ENCODE measurements at places on chromosomes 7 and 10.

DNA sequence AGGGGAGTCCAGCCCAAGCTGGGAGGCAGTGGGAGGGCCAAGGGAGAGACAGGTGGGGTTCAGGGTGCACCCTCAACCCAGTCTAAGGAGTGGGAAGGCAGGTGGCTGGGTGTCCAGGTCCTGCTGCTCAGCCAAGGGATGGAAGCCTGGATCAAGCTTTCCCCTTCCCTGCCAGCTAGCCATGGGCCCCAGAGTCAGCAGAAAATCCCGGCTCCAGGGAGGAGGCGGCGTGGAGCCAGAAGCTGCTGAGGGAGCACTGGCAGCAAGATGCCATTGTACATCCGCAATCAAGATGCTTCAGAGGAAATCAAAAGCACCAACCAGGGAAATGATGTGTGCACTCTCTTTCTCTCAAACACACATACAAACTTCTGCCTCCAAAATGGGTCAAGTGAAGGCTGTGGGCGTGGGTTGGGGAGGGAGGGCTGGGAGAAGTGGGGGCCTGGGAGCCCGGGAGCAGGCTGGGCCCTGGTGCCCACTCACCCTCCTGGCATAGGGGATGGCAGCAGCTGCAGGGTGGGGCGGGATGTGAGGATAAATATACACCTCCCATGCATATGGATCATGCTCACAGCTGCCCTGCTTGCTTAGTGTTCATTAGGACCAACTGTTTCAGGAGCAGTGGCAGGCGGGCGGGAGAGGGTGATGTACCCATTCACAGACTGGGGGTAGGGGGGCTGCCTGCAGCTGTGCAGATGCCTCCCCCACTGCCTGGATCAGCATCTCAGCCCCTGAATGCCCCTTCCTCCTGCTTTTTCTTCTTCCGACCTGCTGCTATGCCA is 24.2 kb downstream of the TRIM8 start:
- no peak for DNase-seq

- no peak for DNase-seq
Measured at GRCh38 chr10:59633063-59633462, 76.6 kb downstream of the SLC16A9 start.

GRCh38 chr7:133650487-133651300 is 397.8 kb downstream of the EXOC4 start:
- no peak for DNase-seq

- no peak for DNase-seq
Measured at GRCh38 chr10:15588635-15589508, 130.8 kb downstream of the ITGA8 start.

- no peak for DNase-seq
Measured at GRCh38 chr10:30422981-30423654, 10.9 kb upstream of the MAP3K8 start.

DNA sequence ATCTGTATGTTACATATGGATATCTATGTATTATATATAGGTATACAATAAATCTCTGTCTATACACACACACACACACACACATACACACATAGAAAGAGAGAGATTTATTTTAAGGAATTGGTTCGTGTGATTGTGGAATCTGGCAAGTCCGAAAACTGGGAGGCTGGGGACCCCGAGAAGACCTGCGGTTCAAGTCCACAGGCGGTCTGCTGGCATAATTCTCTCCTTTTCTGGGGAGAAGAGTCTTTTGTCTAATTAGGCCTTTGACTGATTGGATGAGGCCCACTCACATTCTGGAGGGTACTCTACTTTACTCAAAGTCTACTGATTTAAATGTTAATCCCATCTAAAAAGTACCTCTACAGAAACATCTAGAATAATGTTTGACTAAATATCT is 65.1 kb downstream of the PAPSS2 start:
- no peak for DNase-seq

DNA sequence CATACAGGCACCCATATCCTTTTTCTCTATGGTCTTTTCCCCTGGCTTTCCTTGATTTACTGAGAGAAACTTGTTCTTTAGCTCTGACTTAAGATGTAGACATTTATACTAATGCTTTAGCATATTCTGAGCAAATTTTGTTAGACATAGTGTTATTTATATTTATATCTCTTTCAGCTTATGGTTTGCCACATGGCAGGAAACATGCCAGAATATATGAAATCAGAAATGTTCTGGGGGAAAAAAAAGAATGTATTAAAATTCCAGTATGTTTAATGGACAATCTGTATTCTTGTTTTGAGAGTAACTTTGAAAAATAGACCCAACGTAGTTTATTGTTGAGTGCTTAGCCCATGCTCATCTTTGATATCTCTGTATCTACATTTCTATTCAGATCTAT is 10.1 kb upstream of the GGCT start:
- DNase-seq, result no peak

DNA sequence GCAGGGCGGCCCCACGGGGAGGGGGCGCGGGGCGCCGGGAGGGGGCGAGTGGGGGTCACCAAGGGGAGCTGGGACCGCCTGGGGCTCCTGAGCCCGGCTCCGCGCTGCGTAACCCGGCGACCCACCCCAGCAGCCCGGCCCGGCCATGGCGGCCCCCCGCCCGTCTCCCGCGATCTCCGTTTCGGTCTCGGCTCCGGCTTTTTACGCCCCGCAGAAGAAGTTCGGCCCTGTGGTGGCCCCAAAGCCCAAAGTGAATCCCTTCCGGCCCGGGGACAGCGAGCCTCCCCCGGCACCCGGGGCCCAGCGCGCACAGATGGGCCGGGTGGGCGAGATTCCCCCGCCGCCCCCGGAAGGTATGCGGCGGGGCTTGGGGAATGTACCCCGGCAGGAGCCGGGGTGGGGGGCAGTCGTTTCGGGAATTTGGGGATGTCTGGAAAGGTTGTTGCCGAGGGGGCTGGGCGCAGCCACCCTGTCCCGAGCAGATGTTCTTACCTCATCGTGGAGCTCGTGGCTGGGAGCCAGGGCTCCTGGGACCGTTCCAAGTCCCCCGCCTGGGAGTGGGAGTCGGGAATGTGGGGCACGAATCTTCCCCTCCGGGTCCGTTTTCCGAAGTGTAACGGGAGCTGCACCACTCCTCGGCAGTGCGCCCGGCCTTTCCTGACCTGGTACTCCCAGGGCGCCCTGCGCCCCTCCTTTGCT is 431 bp downstream of the ZYX start:
- DNase-seq, result no peak

DNA sequence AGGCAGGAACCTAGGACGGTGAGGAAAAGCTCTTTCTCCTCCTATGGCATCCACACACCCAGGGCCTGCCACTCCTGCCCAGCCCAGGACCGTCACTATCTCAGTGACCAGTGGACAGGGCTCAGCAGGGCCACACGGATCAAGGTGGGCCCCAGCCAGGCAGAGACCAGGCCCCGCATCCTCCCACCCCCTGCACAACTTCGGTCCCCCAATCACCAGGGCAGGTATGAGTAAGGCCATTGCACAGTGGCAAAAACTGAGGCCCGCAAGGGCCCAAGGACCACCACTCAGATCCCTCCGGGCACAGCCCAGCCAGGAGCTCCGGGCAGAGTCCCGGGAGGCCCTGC is 30.3 kb downstream of the OAT start:
- no peak for DNase-seq

DNA sequence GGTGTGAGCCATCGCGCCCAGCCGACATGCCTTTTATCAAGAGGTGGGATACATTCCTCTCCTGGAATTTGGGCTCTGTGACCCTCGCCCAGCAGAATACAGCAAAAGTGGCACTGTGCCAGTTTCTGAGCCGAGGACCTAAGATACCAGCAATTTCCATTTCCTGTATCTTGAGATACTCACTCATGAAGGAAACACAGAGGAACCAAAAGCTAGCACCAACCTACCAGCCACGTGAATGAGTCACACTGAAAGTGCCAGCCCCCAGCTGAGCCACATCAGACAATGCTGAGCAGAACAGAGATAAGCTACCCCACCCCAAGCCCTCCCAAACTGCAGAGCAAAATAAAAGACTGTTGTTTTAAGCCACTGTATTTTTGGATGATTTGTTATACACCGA is 56.3 kb downstream of the CACUL1 start:
- peak; percentile 58 for DNase-seq

DNA sequence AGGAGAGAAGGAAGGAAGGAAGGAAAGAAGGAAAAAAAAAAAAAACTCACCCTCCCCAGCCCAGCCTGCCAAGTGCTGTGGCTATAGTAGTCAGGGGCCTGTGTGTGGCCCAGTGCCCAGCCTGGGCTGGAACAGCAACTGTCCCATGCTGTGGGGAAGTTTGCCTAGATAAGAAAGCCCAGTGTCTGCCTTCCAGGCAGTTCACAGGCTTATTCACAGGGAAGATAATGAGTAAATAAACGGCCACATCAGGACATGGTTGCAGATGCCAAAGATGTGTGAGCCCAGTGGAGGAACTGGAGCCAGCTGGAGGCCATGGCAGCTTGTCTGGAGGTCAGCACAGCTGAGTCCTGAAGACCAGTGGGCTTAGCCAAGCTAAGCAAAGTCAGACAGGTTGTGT is 132.4 kb upstream of the FOXK1 start:
- no peak for DNase-seq

DNA sequence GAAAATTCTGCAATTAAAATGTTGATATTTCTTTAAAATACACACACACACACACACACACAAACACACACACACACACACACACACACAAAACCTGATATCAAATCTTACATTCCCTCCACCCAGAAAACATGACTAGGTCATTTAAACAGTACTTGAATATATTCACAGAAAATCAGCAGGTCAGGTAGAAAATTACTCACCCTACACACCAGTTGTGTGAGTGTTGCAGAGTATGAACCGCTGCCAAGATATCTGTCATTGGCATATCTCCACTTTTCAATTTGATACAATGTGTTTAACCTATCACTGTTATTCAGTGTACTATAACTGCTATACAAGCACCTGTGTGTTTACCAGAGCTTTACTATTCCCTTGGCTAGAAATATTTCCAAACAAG is 283.6 kb upstream of the LRRTM3 start:
- DNase-seq, result no peak

GRCh38 chr10:119494236-119495020 is 48.1 kb downstream of the RGS10 start:
- DNase-seq, result no peak

- no peak for DNase-seq
Measured at GRCh38 chr10:35203745-35204144, 77.1 kb downstream of the CREM start.

DNA sequence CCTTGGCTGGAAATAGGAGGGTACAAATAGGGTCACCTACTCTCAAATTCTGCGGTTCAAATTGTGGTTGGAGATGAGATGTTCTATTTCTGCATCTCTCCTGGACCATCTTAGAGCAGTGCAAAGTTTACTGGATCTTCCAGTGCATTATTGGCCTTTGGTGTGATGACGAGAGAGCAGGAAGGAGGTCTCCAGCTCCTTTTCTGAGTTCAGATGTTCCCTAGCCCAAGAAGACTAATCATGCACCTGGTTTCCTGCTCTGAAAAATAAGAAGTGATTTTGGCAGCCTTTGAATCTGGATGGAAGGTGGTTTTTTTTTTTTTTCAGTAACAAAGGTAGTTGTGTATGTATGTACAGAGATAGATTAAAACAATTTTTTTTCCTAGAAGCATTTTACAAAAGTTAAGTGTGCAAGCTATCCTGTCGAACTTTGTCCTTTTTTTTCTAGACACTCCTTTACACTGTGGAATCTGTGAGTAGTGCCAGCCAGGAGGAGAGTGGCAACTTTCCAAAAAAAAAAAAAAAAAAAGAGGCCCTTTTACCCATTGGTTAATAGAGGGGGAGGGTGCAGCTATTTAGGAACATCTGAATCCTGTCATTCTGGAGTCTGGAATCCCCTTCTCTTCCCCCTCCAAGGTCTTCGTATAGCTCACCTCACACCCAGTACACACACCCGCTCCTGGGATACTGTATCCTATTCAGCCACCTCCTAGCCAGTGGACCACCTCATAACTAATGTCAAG is 26.3 kb downstream of the PAPSS2 start:
- no peak for DNase-seq

GRCh38 chr7:131691454-131692130 is 135.2 kb upstream of the PODXL start:
- no peak for DNase-seq

DNA sequence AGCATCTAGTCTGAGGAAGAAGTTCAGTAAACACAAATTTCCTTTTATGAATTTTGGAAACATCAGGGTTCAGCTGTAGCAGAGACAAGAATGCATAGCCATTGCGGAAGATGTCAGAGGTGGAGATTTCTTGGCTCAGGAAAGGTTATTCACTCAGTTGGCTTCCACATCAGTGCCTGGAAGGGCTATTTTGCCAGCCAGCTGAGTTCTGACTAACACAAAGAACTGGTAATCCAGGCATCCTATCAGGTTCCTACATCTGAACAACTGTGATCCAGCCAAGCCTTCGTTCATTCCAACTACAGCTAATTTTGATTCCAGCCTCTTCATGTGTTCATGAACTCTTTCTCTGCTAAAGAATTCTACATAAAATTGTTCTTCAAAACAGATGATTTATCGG is 965.6 kb downstream of the XPNPEP1 start:
- DNase-seq, result no peak

GRCh38 chr7:140229101-140229525 is 52.3 kb upstream of the KDM7A start:
- DNase-seq, result peak; percentile 7

DNA sequence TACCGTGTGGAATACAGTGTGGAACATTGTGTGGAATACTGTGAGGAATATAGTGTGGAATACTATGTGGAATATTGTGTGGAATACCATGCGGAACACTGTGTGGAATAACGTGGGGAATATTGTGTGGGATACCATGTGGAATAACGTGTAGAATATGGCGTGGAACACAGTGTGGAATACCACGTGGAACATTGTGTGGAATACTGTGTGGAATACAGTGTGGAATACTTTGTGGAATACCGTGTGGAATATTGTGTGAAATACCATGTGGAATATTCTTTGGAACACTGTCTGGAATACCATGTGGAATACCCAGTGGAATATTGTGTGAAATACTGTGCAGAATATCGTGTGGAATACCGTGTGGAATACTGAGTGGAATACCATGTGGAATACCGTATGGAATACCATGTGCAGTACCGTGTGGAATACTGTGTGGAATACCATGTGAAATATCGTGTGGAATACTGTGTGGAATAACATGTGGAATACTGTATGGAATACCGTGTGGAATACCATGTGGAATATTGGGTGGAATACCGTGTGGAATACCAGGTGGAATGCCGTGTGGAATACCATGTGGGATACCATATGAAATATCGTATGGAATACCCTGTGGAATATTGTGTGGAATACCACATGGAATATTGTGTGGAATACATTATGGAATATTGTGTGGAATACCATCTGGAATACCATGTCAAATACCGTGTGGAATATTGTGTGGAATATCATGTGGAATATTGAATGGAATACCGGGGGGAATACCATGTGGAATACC is 133.1 kb upstream of the CHST15 start:
- DNase-seq, result no peak

GRCh38 chr7:69748530-69748929 is 150.3 kb downstream of the AUTS2 start:
- DNase-seq, result no peak

DNA sequence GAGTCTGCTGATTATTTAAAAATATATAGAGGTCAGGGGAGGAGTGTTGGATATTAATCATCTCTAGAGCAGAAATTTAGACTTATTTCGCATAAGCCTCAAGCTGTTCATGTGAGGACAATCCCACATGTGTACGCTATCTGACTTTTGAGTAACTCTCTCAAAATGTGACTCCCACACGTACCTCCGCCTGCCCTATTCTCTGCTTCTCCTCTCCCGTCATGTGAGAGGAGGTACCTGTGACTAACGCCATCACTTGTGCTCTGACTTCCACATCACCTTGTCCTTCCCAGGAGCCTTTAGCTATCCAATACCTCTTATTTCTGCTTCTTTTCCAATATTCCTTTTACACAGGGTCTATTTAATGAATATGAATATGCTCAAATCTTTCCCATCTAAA is 119.3 kb upstream of the CALCR start:
- no peak for DNase-seq
